AG04450 (cell line): ENCODE measurements at places on chromosomes 4 and X.

- no peak for DNase-seq
Measured at GRCh38 chr4:89134775-89135319, 23.5 kb downstream of the TIGD2 start.

- DNase-seq, result no peak
Measured at GRCh38 chr4:110475881-110476818, at the start of gene ENPEP. Gene ENPEP (plus strand): TSS chr4:110476155. CDS start chr4:110476415, 260 bp downstream.

- DNase-seq, result no peak
Measured at GRCh38 chr4:76950052-76950955, 752 bp downstream of the SEPTIN11 start.

DNA sequence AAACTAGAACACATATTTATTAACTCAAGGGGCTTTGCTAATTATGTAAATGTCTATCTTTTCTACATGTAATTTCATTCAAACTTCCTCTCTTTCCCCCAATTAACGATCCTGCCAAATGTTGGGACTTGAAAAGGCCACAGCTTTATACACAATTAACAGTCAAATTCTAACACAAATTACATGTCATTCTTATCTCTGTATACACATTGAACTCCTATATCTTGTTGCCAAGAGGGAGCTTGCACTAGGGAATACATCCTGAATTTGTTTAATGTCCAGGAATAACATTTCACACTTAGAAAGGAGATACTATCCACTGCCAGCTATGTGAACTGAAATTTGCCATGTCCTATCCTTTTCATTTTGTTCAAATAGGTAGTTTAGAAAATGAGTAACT is 38.9 kb upstream of the MAB21L2 start:
- no peak for DNase-seq

- no peak for DNase-seq
Measured at GRCh38 chr4:30056016-30056766, 664.0 kb upstream of the PCDH7 start.

GRCh38 chr4:123478859-123479345 is 82.3 kb downstream of the SPRY1 start:
- DNase-seq, result no peak

DNA sequence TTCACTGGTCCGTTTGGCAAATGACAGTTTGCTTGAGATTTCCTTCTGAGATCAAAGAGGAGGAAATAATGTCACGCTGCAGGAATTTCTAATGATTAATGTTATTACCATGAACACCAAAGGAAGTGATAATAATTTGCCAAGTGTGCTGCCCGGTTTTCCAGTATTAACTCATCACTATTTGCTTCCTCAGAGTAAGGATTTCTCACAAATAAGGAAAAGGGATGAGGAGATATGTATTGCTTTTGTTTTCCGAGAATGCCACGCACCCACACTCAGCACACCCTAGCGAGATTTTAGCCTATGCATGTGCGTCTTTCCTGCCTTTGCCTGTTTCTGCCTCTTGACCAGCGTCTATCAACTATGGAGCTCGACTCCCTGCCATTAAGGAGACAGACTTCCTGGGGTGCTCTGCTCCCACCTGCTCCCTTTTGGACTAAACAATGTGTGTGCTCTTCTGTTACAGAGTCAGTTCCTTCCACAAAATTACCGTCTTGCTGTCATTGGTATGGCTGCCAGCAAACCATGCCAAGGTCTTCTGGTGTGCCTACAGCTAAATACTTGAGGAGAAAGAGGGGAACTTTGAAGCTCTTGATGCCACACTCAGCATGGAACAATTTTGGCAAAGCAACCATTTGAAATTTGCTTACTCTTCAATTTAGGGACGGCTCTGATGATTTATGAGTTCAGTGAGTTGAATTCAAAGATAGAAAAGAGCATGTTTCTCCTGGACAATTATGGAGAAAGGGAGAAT is 393.1 kb upstream of the ZFP42 start:
- DNase-seq, result no peak

DNA sequence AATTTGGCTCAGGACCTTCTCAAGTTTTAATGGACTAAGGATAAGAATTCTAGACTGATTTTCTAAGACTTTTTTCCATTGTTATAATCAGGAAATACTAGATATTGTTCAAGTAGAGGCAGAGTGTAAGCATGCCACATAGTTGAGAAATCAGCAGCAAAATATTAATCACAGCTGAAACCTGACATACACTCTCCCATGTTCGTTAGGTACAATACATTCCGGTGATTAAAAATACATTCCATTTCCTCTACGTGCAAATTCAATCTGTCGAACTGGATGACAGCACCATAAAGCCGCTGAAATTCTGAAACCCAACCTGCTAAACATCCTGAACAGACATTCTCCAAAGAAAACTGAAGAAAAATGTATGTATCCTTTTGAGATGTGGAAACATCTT is 587.6 kb upstream of the DIPK2B start:
- no peak for DNase-seq

DNA sequence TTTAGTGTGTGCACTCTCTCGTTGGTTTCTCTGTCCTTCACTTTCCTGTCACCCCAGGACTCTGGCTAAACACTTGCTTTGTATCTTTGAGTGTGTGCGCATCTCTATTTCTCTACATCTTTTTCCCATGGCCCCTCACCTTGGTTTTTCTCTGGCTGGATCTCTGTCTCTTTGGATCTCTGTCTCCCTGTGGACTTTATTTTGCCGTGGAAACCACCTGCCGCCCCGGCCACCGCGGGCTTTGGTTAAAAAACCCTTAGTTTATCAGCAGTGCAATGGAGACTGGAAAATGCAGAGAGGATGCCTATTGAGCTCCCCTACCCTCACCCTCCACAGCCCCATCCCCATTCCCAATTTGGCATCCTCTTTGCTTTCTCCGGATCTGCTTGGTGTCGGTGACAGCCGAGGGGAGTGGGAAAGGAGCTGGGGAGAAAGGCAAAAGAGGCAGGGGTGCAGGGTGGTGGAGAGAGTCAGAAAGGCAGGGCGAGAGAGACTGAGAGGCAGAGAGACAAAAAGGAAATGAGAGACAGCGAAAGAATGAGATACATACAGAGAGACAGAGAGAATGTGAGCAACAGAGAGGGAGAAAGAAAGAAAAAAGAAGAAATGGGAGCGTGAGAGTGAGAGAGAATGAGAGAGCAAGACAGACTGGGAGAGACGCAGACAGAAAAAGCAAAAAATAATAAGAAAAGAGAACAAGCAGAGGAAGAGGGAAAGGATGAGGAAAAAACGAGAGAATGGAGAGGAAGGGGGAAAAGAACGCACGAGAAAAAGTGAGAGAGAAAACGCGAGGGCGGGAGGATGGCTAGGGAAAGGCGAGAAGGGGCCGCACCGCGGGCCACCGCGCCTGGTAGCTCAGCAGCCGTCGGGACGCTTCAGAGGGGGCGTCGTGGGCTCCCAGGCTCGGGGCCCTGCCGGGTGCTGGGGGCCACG is 688 bp downstream of the GPR101 start:
- DNase-seq, result no peak

- no peak for DNase-seq
Measured at GRCh38 chr4:52957835-52958631, 95.9 kb downstream of the RASL11B start.

- no peak for DNase-seq
Measured at GRCh38 chr4:76923619-76924357, 25.8 kb upstream of the SEPTIN11 start.

- DNase-seq, result no peak
Measured at GRCh38 chrX:123803331-123803983, 56.4 kb upstream of the XIAP start.

- DNase-seq, result no peak
Measured at GRCh38 chr4:6716958-6717655, 1.1 kb downstream of the BLOC1S4 start.

GRCh38 chr4:8594097-8595038 is 1.8 kb downstream of the CPZ start:
- peak; percentile 33 for DNase-seq
